ENCODE measurements at places on chromosomes 3 and 15. TPM values are rescaled to one million over a fixed set of nuclear protein-coding genes. Genes with fewer than 3 reads are reported as not detected.

ALG1L2 gene
- 1.9 TPM for total RNA-seq

SRGAP3 gene
- 6.0 TPM for total RNA-seq

GPR171 gene
- 63.4 TPM for total RNA-seq

CNTN3 gene
- total RNA-seq = not detected

CRTAP gene
- total RNA-seq = 86.1 TPM

ALDH1L1 gene
- not detected for total RNA-seq

PIGZ gene
- 0.22 TPM for total RNA-seq

CAMKV gene
- not detected for total RNA-seq

ADAM10 gene
- 119 TPM for total RNA-seq

DUSP7 gene
- 40.4 TPM for total RNA-seq

BOC gene
- total RNA-seq = not detected

STRIT1 gene
- not detected for total RNA-seq

GPR160 gene
- 7.5 TPM for total RNA-seq

CD86 gene
- total RNA-seq = 24.0 TPM

ZNF197 gene
- total RNA-seq = 15.0 TPM

CLDN16 gene
- total RNA-seq = not detected

PROK2 gene
- not detected for total RNA-seq

CHRFAM7A gene
- 2.9 TPM for total RNA-seq

WDR93 gene
- total RNA-seq = not detected

XYLB gene
- 2.1 TPM for total RNA-seq

B2M gene
- 5,590 TPM for total RNA-seq

LRRC2 gene
- 0.35 TPM for total RNA-seq

POC1A gene
- total RNA-seq = 19.7 TPM

ST8SIA2 gene
- total RNA-seq = not detected

KIF7 gene
- total RNA-seq = not detected

CAPN3 gene
- total RNA-seq = 6.5 TPM

REC114 gene
- not detected for total RNA-seq

RFC4 gene
- 65.4 TPM for total RNA-seq

PRR20G gene
- total RNA-seq = not detected

NEO1 gene
- total RNA-seq = 8.6 TPM

DAZL gene
- total RNA-seq = not detected

DNAH12 gene
- total RNA-seq = 0.07 TPM

ITIH3 gene
- not detected for total RNA-seq

MYZAP gene
- not detected for total RNA-seq

TM4SF18 gene
- not detected for total RNA-seq

GRK7 gene
- 0.15 TPM for total RNA-seq

ROPN1 gene
- not detected for total RNA-seq

CADM2 gene
- total RNA-seq = not detected

Data from naive thymus-derived CD4-positive, alpha-beta T cell (primary cell).